GM19239 (cell line): ENCODE measurements at places on chromosomes 5 and 9.
A peak's percentile ranks its signal among the peaks of the same experiment; 100 is the strongest.

GRCh38 chr5:78837836-78838235, 147.3 kb downstream of the ARSB start:
- no peak for DNase-seq

- no peak for DNase-seq
Measured at GRCh38 chr9:5749306-5749705, 83.6 kb downstream of the ERMP1 start.

GRCh38 chr5:72133212-72133990, 26.1 kb downstream of the MAP1B start:
- DNase-seq, result no peak

GRCh38 chr5:71910741-71911140, 191.7 kb downstream of the CARTPT start:
- no peak for DNase-seq

GRCh38 chr5:33894566-33894965, 2.8 kb upstream of the ADAMTS12 start:
- DNase-seq, result no peak

- DNase-seq, result no peak
Measured at GRCh38 chr9:129414377-129414992, 206.4 kb downstream of the C9orf50 start.

- no peak for DNase-seq
Measured at GRCh38 chr5:169837686-169838085, 142.6 kb downstream of the INSYN2B start.

DNA sequence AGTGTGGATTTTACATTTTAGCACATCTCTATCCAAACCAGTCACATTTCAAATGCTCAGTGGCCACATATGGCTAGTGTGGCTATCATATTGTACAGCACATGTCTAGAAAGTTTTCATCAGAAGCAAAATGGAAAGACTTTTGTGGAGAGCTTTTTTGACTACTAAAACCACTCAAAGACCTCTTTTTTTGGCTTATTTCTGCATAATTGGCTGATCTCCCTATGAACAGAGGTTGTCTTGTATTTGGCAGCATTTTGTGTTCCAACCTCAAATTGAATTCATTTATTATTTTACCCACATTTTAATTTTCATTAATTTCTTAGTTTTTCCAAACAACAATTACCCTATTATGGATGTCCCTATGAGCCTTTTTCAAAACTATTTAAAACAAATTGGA, 395.7 kb downstream of the TLE1 start:
- DNase-seq, result no peak

- DNase-seq, result no peak
Measured at GRCh38 chr5:166625210-166625865, 1666.1 kb upstream of the WWC1 start.

DNA sequence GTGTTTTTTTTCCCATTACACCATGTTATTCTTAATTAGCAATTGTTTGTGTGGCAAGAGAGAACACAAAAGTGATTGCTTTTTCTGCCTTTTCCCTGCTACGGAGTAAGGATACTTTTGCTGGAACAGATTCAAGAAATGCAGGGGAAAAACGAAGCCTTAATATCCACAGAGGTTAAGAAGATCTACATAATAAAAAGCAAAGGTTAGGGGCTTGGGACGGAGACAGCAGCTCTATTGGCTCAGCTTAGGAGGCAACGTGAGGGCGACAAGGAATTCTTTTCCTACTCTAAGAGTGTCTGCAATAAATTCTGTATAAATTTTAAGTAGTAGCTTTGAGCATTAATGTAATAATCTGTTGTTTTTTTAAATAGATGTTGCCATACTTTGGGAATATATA, 693.3 kb downstream of the DTWD2 start:
- no peak for DNase-seq

DNA sequence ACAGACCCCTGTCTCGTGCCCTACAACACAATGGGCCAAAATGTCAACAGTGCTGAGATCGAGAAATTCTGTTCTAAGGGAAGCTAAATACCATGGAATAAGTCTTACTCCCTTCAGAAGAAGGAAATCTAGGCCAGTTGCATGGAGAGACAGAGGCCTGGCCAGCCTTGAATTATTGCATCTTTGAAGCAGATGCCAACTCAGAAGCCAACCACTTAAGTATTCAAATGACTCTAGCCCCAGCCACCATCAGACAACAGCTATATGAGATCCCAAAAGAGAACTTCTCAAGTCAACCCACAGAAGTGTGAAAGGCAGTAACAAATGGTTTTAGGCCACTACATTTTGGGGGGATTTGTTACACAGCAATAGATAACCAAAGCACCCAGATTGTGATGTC, 180.1 kb downstream of the ACTL7B start:
- DNase-seq, result no peak

GRCh38 chr5:140664359-140665119, at the start of gene WDR55:
Gene WDR55 (plus strand): TSS chr5:140664904. CDS start chr5:140664913, 9 bp downstream.
- DNase-seq, result peak; percentile 92

DNA sequence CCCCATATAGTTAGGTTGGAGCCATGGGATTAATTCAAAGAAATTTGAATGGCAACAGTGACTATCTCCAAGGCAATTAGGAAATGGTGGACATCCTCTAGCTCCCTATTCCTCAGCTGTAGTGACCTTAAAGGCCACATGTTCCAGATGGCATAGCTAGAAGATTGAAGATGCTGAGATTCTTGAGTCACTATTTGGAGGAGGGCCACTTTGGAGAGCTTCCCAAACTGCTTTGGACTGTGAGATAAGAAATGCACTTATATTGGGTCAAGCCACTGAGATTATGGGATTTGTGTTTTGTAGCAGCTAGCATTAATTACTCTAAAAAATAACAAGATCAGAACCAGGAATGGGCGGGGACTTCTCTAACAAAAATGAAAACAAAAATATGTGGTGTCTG, 636.2 kb upstream of the CCNG1 start:
- no peak for DNase-seq

DNA sequence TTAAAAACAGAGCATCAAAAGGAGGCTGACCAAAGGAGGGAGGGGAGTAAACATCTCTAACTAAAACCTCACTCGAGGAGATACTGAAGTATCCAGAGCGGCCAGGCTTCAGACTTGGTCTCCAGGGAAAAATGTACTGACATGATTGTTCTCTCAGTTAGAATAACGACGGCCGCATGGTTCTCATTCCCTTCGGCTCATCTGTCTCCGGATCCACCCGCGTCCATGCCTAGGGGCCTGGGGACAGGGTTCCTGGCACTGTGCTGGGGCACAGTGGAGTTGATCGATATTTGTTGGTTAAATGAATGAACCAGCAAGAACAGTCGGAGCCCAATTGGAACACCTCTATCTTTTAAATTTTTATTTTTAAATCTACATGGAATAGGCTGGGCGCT, 167.1 kb upstream of the PHYKPL start:
- no peak for DNase-seq

- no peak for DNase-seq
Measured at GRCh38 chr9:131276094-131276888, at the start of gene FAM78A. Gene FAM78A (minus strand): TSS chr9:131276510. CDS start chr9:131276179, 331 bp downstream.

GRCh38 chr9:93243112-93243511, 59.2 kb downstream of the WNK2 start:
- DNase-seq, result no peak

- no peak for DNase-seq
Measured at GRCh38 chr9:127566351-127567001, 45.6 kb upstream of the STXBP1 start.

DNA sequence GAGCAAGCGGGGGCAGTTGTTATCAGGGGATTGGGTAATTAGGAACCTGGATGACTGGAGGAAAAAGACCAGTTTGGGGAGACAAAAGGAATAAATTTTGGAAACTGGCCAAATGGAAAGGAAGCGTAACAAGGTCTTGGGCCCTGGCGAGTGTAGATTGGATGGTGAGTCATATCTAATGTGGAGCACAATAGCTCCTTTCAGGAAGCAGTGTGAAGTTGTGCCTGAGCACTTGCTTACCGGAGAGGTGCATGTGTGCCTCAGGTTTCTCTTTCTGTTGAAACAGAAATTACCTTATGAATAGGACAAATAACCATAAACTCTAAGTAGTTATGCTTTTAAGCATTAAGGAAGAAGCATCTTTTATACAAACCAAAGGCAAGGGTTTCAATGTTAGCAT, 176.4 kb downstream of the KIF4B start:
- no peak for DNase-seq

- DNase-seq, result no peak
Measured at GRCh38 chr5:28275931-28276330, 1237.5 kb upstream of the CDH9 start.

- no peak for DNase-seq
Measured at GRCh38 chr5:134073404-134073803, 41.1 kb upstream of the TCF7 start.

- DNase-seq, result no peak
Measured at GRCh38 chr5:178489271-178489976, 100.8 kb downstream of the COL23A1 start.

DNA sequence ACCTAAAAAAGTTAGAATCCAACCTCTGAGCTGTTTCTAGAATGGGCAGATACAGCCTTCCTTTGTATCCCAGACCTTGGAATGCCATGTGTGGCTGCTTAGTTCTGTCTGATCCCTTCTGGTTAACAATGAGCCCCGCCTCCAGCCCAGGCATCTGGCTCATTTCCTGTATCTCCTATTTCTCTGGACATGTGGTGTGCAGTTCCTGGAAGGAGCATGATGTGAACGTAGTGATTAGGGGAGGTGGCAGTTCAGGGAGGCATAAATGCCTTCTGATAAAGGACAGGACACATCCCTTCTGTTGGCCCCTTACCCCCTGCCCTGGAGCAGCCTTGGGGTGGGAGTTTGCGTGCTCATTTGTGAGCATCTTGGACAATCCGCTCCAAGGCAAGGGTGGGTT, 243.0 kb downstream of the ZSWIM6 start:
- no peak for DNase-seq

GRCh38 chr5:135053278-135053677, 19.2 kb upstream of the PITX1 start:
- DNase-seq, result no peak

DNA sequence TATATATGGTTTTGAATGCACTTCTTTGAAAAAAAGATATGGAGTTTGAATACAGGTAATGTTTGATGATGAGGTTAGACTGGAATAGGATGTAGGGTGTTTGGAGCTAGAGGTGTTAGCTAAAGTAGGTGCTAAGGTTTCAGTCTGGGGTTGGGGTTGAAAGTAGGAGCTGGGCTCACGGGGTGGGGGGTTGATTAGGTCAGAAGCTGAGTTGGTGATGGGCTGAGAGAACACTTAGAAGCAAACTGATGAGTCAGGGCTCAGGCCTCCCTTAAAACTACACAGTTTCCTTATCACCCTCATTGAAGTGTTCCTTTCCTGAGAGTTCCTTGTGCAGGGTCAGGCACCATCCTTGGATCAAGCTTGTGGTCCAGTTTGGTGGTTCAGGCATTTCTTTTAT, 308.8 kb upstream of the ADAMTS16 start:
- no peak for DNase-seq

- no peak for DNase-seq
Measured at GRCh38 chr5:147782110-147783028, at the start of gene JAKMIP2. Gene JAKMIP2 (minus strand): TSS chr5:147782728. CDS start chr5:147671806, 110,922 bp downstream.

GRCh38 chr5:10343486-10343885, 10.0 kb upstream of the MARCHF6 start:
- DNase-seq, result no peak

DNA sequence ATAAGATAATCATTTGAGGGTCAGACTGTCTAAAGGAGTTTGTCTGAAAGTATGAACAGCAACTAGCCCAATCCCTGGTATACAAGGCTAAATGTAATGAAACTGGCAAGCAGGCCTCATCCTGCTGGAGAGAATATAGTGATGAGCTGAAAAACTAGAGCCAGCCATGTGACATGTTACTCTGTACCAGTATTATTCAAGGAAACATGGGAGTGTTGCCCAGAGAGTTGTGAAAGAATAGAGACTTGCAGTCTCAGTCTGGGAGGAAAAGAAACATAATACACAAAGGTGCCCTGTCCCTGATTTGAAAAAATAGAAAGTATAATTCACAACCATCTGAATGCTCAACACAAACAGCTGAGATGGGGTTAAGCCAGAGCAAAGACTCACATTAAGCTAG, 37.9 kb upstream of the HTR1A start:
- DNase-seq, result no peak

- no peak for DNase-seq
Measured at GRCh38 chr9:118444403-118444802, 740.2 kb downstream of the TLR4 start.

DNA sequence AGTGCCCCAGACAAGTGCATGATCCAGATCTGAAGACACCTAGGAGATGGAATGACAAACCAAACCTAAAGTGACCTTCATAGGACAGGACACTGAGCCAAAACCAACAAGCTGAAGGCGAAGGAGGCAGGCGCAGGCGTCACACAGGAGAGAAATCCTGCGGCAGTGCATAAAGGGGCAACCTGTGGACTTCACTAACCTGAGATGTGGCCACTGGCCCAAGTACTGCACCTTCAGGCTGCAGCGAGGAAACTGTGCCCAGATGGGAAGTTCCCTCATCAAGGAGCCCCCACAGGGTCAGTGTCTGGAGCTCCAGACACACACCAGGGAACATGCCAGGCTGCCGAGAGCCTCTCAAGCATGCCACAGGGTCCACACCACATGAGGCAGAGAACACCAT, 3.7 kb downstream of the IPPK start:
- DNase-seq, result no peak

DNA sequence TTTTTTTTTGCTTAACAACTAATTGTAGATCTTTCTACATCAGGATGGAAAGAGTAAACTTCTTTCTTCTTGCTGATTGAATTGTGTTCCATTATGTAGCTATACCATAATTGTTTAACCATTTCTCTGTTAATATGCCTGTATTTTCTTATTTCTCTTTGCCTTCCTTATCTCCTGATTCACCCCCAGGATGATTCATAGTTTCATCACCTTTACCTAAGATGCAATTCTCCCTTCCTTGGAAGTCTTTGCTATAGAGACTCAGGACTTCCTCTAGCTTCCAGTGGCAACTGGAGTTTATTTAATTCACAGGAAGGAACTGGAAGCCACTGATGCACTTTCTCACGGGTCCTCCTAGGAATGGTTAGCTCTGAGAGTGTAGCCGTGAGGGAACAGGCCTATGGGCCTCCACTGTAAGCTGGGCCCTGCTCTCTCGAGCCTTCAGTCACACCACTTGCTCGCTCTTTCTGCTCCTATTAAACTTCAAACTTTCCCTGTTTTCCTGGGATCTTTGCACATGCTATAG, 83.1 kb downstream of the FGF1 start:
- DNase-seq, result no peak

DNA sequence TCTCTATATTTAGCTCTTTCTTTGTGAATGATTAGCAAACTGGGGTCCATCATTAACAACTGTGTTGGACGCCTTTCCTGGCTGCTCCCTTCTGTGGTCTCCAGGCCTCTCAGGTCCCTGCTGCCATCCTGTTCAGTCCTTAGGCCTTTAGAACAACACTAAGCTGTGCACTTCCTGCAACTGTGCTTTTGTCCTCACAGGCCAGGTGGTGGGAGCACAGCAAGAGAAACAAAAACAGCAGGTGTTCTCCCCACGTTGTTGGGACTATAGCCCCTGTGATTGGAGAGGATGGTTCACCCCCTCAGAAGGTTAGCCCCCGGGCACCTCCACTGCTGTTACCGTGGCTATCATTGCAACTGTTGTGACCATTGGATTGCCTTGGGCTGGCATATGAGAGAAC, 41.7 kb upstream of the CLINT1 start:
- no peak for DNase-seq

- no peak for DNase-seq
Measured at GRCh38 chr9:96487949-96488348, 38.0 kb downstream of the HABP4 start.
